ENCODE measurements at places on chromosomes 5 and 9.

DNA sequence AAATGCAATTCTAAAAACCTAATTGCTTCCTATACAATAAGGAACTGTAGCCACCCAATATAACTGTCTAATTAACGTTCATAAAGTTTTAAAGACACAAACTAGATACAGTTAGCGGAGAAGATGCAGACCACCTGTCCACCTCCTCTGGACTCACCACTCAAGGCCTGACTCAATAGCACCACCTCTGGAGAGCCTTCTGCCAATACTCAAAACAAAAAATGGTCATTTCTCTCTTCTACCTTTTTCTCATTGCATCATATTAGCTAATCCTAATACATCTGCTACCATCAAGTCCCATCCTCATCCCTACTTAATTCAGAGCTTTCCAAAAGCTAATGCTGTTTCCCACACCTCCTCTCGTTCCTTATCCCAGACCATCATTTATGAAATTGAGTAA, 159.9 kb downstream of the MLLT3 start:
- DNase-seq, result no peak

- no peak for DNase-seq
These were observed 15.3 kb downstream of the MTMR12 start for GRCh38 chr5:32297181-32298058.

- DNase-seq, result no peak
These were observed 190.2 kb downstream of the CACNA1B start for GRCh38 chr9:138067613-138068367.

DNA sequence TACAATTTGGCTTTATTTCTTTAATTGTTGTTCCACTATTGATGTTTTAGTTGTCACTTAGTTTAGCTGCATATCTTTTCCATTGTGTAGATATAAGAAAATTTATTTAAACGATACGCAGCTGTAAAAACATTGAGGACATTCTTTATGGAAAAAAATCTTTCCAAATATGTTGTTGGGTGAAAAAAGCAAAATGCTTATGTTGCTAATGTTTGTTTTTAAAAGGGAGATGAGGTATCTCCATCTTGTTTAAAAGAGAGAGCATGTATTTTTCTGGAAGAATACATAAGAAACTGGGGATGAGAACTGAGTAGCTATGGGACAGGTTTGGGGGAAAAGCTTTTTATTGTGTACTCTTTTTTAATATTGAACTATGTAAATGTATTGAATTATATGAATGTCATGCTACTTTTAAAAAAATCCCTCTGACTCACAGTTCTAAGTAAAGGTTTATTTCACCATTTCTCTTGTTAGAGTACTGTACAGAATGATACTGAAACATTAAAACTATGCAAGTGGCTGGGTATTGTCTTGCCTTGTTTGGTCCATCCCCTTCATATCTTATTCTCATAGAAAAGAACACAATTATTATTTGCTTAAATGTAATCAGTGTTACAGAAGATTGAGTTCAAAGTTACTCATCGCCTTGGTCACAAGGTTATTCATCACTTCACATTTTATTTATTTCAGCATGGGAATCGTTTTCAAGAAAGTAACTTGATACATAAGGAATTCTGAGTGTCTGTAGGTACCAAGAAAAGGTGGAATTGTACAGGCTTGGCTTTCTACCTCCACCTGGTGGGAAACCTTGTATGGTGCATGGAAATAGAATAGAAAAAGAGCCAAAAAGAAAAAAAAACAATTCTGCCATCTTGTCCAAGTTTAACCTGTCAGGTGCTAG, 85.8 kb downstream of the RIC1 start:
- no peak for DNase-seq

- peak; percentile 70 for DNase-seq
These were observed 203.8 kb downstream of the SNCAIP start for GRCh38 chr5:122515709-122516431.

GRCh38 chr9:128088253-128088945, 20.4 kb downstream of the SLC25A25 start:
- DNase-seq, result no peak

- DNase-seq, result peak; percentile 42
These were observed 14.9 kb downstream of the ATOX1 start for GRCh38 chr5:151743530-151743929.

GRCh38 chr9:100670719-100671118, 92.8 kb downstream of the CAVIN4 start:
- no peak for DNase-seq

- no peak for DNase-seq
These were observed 6.8 kb downstream of the SYK start for GRCh38 chr9:90808398-90808797.

- no peak for DNase-seq
These were observed 607 bp downstream of the UHRF2 start for GRCh38 chr9:6413365-6414246.

GRCh38 chr9:107460153-107461023, 29.2 kb downstream of the KLF4 start:
- DNase-seq, result no peak

GRCh38 chr9:110027671-110028081, 180.3 kb downstream of the C9orf152 start:
- peak; percentile 41 for DNase-seq

GRCh38 chr5:126115059-126115629, 308.1 kb upstream of the GRAMD2B start:
- DNase-seq, result no peak

GRCh38 chr5:109703829-109704228, 14.1 kb downstream of the MAN2A1 start:
- no peak for DNase-seq

- no peak for DNase-seq
These were observed 394.5 kb upstream of the ZNF462 start for GRCh38 chr9:106468431-106468830.

- DNase-seq, result no peak
These were observed 68.8 kb downstream of the HACD4 start for GRCh38 chr9:20962536-20963225.

GRCh38 chr9:76756941-76757673, 7.1 kb upstream of the PCA3 start:
- DNase-seq, result no peak

GRCh38 chr5:76689321-76690036, 26.4 kb upstream of the F2R start:
- peak; percentile 96 for DNase-seq

GRCh38 chr5:146948666-146949065, 70.1 kb upstream of the PPP2R2B start:
- no peak for DNase-seq

GRCh38 chr5:438481-438981, 4.4 kb upstream of the EXOC3 start:
- DNase-seq, result no peak

- no peak for DNase-seq
These were observed 20.8 kb upstream of the ADRB2 start for GRCh38 chr5:148805326-148806290.

DNA sequence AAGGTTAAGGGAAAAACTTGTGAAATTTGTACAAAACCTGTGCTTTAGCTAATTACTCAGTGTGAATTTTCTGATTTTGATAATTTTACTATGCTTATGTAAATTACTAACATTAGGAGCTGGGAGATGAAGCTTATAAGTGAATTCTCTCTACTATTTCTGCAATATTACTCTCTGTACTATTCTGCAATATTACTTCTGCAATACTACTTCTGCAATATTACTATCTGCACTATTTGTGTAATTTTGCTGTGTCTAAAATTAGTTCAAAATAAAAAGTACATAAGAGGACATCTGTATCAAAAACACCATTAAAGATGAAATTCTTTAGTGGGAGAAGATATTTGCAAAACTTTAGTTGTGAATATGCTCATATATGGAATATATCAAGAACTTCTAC, 62.9 kb downstream of the C9 start:
- no peak for DNase-seq

DNA sequence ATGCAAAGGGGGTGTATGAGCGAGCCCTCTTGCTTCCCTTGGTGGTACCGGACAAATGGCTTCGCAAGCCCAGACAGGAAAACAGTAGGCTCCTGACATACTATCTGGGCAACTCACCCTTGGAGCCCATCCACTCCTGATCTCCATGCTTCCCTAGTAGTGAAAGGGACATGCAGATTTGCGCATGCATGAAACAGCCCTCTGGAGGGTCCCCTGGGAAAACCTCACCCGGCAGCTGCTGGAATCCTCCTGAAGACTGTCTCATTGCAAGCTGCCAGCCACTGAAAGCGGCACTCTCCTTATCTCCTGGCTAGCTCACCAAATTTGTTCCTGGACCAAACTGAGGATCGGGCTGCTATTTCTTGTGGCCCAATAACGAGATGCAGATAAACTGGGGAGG, 10.2 kb downstream of the ZNF169 start:
- no peak for DNase-seq

- DNase-seq, result peak; percentile 14
These were observed 304.0 kb downstream of the PRELID2 start for GRCh38 chr5:145531038-145531734.

DNA sequence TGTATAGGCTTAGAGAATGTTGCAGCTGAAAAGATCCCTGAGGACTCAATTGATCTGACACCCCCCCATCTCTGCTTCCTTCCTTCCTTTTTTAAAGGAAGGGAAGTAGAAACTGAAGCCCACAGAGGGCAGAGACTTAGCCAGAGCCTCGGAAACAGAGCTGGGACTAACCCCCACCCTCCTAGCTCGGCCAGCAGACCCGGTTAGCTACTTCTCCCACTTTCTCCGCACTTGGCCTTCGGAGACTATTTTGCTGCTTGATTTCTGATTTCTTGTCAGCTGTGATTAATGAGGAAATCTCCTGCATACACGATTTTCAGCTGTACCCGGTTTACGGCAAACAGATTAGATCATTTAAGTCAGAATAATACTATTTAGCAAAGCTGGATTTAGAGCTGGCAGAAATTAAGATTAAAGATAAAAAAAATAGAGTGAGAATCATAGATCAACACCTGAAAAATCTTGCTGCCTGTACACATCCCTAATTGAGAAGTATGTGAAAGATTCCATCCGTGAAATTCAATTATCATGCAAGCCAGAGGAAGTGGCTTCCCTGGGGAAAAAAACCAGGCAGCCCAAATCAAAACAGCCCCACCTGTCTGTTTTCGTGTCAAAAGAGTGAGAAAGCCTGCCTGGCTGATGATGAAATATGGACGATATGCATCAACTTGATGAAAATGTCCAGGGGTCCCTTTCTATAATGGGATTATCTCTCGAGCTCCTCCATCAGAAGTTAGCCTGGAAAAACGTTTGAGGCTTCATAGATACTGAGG, 159.5 kb upstream of the SHB start:
- DNase-seq, result no peak

GRCh38 chr5:72723581-72723980, 92.9 kb upstream of the TNPO1 start:
- DNase-seq, result no peak

GRCh38 chr9:4155221-4156026, 144.4 kb downstream of the GLIS3 start:
- no peak for DNase-seq

DNA sequence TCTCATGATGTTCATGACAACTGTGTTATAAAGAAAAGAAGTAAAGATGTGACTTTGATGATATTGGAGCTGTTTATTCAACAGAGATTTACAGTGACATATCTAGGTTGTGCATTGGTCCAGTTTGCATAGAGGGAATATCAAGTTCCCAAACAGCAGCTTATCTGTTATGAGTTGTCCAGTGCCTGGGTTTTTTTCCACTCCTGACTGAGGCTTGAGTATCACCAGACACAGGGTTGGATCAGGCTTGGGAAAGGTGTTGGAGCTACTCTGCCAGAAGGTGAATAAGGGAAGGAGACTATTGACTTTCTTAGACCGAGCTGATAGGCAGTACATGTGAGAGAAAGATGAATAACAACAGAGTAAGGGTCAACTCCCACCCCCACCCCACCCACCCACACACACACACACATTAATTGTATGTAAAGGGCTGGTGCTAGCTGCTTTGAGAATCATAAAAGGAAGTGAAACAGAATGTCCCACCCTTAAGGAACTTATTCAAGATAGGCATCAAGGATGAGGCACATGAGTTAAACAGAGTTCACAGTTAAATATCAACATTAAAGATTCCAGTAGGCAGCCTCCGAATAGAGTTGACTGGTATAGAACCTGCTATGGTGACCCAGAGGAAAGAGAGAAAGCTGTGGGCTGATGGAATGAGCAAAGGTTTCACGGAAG, 33.0 kb upstream of the RASGRF2 start:
- no peak for DNase-seq

DNA sequence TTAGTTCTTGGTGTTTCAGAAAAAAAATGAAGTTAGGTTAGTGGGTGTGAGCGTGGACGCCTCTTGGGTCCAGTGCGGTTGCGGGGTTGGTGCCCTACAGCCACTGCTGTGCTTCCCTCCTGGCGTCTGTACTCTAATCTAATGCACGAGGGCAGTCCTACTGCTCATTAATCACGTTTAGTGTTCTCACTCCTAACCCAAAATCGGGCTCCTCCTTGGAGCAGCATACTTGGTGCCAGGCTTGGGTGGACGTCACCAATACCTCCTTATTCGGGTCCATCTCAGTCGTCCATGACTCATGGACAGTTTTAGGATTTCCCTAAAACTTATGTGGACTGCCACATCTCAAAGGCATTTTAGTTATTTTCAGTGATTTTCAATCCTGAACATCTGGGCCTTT, 41.6 kb downstream of the TRIO start:
- no peak for DNase-seq

GRCh38 chr5:176355400-176356178, 6.0 kb downstream of the KIAA1191 start:
- DNase-seq, result no peak

DNA sequence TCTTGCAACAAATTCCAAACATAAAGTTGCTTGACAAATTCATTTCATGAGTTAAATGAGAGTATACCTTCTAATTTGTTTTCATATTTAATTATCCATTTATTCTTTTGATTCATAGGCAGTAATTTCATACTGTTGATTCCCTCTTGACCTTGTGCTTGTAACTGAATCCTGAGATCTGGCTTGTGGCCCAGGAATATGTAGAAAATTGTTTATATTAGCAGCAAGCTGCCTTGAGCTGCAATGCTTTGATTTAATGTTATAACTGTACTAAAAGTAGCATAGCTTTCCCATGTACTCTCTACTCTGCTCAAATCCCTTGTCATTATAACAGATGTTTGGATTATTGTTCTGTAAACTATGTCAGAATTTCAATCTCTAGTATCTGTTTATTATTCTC, 780.7 kb downstream of the NR2F1-AS1 start:
- DNase-seq, result no peak

GRCh38 chr5:86625148-86625547, 7.4 kb downstream of the COX7C start:
- DNase-seq, result no peak

- DNase-seq, result no peak
These were observed 13.2 kb upstream of the SLC25A48 start for GRCh38 chr5:135821061-135821801.

GRCh38 chr5:171667341-171668096, 118.1 kb upstream of the SMIM23 start:
- no peak for DNase-seq
